ENCODE measurements at places on chromosomes 2 and 18.

DNA sequence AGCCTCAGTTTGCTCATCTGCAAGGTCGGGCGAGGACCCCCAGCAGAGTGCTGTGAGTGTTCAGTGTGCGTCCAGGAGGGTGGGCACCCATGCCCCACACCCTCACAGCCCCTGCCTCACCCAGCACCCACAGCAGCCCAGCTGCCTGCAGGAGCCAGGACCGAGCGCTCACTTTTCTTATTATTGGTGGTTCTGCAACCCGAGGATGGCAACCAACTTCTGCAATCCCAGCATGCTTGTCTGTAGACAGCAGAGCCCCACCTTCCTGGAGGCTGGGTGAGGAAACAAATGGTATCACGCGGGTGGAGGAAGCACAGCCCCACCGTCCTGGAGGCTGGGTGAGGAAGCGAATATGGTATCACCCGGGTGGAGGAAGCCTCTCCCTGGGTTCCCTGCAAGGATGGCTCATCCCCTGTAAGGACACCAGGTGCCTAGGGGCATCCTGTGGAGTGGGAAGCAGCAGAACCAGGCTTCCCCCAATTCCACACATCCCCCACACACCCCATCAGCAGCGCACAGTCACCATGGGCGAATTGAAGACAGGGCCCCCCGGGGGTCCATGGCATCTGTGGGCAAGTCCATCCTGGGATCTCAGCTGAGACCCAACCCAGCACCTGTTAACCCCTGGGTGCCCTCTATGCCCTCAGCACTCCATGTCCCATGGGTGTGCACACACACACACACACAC, 220.5 kb upstream of the RAB6C start:
- DNase-seq: no peak

- DNase-seq: no peak
These were observed 160.5 kb downstream of the ZFP36L2 start for GRCh38 chr2:43065871-43066270.

- no peak for DNase-seq
These were observed 111.1 kb upstream of the RBBP8 start for GRCh38 chr18:22822024-22822423.

- DNase-seq: no peak
These were observed 37.2 kb downstream of the STEAP3 start for GRCh38 chr2:119260646-119261492.

DNA sequence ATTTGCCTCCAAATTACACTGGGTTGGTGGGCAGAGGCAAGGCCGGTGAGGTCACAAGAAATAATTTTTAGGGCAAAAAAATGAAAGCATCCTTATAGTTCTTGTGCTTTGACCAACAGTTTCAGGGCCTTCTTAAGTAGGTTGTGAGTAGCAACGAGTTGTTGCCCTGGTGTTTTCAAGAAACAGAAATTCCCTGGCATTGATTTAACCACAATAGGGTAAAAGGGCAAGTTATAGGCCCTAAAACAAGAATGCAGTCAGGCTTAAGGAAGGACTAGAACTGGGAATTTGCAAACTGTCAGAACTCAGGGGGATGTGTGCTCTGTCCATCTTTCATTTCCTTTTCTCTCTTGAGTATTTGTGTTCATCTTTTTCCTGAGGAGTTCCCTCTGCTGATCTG, 46.1 kb upstream of the STPG4 start:
- no peak for DNase-seq

DNA sequence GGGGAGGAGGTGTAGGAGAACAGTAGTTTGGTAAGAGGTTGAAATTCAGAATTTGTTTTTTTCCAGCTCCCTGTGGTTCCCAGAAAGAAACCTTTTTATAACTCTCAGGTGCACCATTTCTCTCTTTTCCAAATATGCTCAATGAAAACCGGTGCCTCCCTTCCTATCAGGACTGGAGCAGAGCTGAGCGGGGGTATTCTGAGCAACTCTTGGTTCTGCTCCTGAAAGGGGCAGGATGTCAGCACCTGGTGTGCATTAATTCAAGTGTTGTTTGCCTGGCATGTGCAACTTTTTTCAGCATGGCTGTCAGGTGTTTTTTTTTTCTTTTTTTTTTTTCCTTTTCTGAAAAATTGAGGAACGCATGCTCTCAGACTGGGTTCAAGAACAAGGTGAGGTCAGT, 74.1 kb downstream of the MAPK4 start:
- DNase-seq: no peak

GRCh38 chr18:76491776-76492668, 3.0 kb downstream of the ZNF516 start:
- DNase-seq: peak; percentile 3

- no peak for DNase-seq
These were observed 90.1 kb downstream of the CAPN13 start for GRCh38 chr2:30717081-30717650.

GRCh38 chr2:69104261-69104660, 91.3 kb downstream of the ANTXR1 start:
- no peak for DNase-seq

GRCh38 chr2:75801234-75801982, 90.7 kb upstream of the GCFC2 start:
- DNase-seq: no peak

DNA sequence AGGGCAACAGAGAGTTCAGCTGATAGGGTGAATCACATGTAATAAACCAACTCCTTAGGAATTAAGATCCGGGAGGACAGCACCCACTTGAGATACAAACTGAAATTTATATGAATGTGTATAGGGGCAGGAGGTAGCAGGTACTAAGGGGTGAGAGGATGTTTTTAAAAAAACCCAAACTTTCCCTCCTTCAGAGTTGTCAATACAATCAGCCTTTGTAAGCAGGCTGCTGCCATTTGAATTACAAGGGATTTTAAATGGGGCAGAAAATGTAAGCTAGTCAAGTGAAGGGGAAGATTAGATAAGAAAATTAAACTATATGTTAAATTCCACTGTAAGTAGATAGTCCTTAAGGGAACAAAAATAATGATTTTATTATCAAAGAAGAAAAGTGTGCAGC, 1239.7 kb upstream of the CELF4 start:
- no peak for DNase-seq

GRCh38 chr2:55049043-55049820, 1.0 kb downstream of the RTN4 start:
- peak; percentile 33 for DNase-seq

- DNase-seq: no peak
These were observed 112.9 kb upstream of the TMEM18 start for GRCh38 chr2:790081-790480.

DNA sequence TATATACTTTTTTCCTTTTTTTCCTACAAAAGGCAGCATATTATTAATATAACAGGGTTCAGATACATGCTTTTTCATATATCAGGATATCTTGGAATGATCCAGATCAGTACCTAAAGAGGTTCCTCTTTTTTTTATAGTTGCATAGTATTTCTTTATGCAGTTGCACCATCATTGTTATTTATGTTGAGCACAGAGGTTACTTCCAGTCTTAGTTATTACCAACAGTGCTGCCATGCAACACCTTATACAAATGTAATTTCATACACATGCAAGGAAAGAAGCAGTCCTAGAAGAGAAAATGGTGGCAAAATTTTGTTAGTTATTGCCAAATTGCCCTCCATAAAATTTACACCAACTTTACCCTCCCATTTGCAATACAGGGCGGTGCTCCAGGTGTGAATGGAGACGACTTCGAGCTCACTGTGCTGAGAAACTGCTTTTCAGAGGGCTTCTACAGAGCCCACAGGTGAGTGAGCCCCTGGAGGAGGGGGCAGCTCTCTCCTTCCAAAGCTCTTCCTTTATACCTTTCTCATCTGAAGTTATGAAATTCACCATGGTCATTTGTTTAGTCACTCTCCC, 30.0 kb upstream of the KCMF1 start:
- DNase-seq: no peak

DNA sequence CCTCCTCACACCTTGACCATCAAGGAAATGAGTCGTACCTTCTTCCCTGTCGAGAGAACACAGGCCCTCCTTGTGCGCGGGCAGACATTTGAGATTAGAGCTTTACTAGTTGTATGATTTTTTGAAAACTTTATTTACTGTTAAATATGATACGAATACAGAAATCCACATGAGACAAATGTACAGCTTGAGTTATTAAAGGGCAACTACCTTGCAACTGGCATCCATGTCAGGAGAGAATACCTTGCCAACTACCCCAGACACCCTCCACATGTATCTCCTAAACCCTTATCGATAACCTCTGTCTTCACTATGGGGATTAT, 28.3 kb downstream of the KLHL23 start:
- no peak for DNase-seq

GRCh38 chr2:66782780-66783361, 347.9 kb downstream of the MEIS1 start:
- DNase-seq: no peak

DNA sequence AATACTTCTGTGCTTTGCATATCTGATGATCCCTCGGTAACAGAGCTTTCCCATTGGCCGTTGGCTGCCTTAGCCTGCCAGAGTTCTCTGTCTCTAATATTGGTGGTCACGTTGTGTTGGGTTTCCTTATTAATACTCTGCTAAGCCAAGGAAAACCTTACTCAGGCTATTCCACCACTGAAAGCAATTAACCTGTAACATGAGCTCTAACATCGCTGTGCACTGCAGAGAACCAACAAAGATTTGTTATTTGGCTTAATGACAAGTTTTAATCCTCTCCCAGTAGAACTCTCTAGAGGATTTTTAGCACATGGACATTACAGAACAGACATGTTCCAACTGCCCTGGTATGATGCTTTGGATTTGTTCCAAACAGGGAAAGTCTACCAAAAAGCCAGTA, 825.9 kb upstream of the POU3F3 start:
- DNase-seq: no peak

- DNase-seq: no peak
These were observed 125.9 kb upstream of the NDUFV2 start for GRCh38 chr18:8976606-8977005.

GRCh38 chr2:171794918-171795317, 99.1 kb downstream of the SLC25A12 start:
- no peak for DNase-seq

- DNase-seq: no peak
These were observed 9.5 kb downstream of the DUSP19 start for GRCh38 chr2:183088061-183088460.

GRCh38 chr2:105396254-105397024, 2.4 kb downstream of the FHL2 start:
- no peak for DNase-seq

DNA sequence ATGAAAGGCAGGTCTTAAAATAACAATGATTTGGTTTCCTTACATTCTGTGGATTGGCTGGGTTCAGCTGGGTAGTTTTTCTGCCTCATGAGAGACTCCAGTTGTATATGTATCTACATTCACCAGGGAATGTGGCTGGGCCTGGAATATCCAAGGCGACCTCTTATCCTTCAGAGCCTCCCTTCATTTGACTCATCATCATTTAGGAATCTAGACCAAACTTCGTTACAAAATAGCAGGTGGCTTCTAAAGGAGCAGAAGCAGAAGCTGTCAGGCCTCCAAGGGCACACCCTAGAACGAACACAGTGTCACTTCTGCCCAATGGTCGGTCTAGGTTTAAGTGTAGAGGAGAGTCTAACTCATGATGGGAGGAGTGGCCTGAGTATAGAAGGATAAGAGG, 204.2 kb downstream of the EN1 start:
- no peak for DNase-seq

DNA sequence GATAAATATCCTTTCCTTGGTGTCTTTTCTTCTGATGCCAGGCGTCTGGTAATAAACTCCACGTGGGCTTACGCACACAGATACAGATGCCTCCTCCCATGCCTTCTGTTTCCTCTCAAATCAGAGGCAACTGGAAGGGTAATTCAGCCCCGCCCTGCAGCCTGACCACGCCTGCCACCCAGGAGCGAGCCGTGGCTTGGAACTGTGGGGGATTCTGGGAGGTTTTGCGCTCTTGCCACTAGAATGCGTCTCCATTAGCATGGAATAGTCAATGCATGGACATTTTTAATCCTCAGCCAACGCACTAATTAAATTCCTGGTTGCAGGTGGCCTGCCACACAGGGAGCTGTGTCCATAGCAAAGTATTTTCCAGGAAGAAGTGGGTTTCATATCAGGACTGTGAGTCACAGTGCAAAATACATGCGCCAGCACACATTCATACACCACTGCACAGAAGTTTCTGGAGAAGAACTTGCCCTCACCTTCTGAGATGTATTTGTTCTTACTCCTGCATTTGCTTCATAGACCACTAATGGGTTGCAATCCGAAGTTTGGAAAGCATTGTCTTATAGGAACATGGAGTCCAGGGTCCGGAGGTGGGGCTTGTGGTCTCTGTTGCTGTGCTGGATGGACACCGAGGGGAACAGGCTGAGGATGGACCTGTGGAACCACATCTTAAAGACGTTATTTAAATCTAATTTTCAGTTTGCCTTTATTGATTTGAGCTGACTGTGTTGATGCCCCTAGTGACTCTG, 151.4 kb downstream of the LDLRAD4 start:
- no peak for DNase-seq

GRCh38 chr2:191187105-191187829, 36.5 kb upstream of the STAT4 start:
- no peak for DNase-seq

GRCh38 chr2:239880396-239880795, 144.7 kb downstream of the NDUFA10 start:
- DNase-seq: no peak

DNA sequence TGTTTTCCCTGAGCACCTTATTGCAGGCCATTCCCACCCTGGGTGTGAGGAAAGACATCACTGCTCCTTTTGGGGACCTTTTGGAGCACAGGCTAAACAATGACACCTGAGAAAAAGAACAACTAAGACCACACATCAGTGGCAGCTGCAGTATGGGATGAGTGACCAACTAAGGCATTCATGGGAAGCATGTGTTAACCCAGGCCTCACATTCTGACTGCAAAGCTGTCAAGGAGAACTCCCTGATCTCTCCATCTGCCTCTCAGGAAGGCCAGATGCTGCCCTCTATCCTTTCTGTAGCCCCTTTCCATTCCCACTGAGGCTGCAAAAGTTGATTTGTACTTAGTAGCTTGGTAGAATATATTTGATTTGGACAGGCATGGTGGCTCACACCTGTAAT, 277.7 kb upstream of the FBXO11 start:
- DNase-seq: no peak

- DNase-seq: no peak
These were observed 88.1 kb downstream of the MRPS9 start for GRCh38 chr2:105125920-105126319.

DNA sequence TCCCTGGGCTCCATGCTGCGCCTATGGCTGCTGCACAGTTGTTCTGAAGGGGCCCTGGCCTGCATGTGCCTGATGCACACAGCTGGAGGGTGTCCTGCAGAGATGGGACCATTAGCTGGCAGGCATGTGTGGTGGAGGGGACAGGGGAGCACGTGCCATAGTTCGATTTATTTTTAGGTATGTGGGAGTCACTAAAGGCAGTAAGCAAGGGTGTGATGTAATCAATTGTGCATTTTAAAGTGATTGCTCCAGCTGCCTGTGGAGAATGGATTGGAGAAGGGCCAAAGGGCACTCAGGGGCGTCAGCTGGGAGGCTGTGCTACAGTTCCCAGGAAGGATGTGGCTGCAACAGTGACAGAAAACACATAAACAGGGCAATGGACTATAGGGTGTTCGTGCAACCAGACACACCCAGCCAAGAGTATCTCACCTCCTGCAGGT, 205.1 kb downstream of the ARL4C start:
- no peak for DNase-seq
